ENCODE measurements at places on chromosomes 13 and 19.

- DNase-seq: no peak
Measured at GRCh38 chr13:109272595-109273325, 513.6 kb downstream of the IRS2 start.

DNA sequence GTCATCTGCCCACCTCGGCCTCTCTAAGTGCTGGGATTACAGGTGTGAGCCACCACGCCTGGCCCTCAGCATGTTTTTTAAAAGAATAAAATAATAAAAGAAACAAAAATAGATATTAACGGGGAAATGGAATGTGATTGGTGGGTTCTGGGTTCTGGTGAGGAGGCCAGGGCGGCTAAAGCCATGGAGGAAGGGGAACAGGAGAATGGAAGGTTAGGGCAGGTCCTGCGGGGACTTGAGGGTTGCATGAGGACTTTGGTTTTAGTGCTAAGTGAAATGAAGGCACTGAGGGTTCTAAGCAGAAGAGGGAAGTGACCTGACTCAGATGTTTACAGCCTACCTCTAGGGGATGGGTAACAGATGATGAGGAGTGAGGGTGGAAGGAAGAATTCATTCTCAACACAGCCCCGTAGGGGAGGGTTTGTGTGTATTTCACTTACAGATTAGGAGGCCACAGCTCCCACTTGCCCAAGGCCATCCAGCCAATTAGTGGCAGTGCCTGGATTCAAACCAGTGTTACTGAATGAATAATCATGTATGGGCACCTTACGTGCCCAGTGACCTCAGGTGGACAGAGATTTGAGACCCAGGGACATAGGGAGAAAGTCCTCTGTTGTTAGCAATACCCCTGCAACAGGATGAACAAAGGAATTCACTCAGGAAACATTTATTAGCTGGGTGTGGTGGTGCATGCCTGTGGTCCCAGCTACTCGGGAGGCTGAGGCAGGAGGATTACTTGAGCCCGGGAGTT is 6.7 kb upstream of the MRPL4 start:
- no peak for DNase-seq

DNA sequence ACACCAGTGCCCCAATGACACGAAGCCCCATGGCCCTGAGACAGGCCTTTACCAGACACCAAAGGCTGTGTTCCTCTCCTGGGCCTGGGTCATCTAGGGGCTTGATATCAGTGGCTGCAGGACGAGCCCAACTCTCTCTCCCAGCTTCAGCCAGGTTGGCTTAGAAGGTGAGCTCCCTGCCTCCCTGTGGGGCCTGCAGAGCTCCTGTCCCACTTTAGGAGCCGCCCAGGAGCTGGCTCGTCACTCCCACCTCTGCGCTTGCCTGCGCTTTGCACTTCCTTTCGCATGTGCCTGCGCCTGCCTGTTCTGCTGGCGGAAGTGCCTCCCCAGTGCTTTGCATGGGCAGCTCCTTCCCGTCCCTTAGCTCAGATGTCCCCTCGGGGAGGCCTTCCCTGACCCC is 4.9 kb downstream of the CALM3 start:
- DNase-seq: peak; percentile 52

- no peak for DNase-seq
Measured at GRCh38 chr13:41763782-41764181, 197.1 kb downstream of the VWA8 start.

DNA sequence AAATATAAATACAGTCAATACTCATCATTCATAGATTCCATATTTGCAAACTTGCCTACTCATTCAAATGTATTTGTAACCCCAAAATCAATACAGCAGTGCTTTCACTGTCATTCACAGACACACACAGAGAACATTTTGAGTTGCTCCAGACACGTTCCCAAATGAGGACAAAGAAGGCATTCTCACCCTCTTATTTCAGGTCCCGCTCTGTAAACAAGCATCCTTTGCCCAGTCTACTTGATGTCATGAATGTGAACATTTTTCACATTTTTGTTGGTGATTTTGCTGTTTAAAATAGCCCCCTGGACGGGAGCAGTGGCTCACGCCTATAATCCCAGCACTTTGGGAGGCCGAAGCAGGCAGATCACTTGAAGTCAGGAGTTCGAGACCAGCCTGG is 15.5 kb downstream of the C19orf47 start:
- no peak for DNase-seq

DNA sequence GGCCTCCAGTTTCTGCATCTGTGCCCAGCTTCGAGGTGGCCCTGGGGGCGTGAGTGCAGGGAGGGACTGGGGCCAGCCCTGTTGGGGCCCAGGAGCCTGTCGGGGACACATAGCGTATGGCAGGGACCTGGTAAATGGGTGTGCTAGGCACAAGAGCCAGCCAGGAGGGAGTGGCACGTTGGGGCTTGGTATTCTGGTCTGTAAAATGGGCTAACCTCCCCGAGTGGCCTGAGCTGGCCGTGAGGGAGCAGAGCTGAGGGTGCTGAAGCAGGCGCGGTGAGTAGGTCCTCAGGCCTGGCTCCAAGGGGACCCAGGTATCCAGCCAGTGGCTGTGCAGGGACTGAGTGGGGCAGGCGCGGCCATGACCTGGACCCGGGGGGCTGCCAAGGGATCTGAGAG is 4.3 kb downstream of the PTOV1 start:
- no peak for DNase-seq

DNA sequence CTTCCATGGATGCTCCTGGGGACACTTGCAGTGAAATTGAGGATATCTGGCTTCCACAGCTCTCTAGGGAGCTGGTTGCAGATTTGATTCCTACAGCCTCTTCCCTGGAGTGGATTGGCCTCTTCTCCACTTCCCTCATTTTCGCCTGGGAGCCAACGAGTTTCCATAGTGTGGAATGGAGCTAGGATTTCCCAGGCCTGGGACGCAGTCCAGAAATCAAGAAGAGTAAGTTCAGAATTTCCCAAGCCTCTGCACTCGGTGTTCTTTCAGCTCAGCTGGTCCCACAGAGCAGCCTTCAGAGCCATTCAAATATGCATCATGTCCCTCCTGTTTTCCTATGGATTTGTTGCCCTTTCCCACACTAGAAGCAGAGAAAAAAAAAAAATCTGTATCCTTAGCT is 68.2 kb downstream of the RAP2A start:
- DNase-seq: no peak

GRCh38 chr19:47447470-47448359 is 24.0 kb downstream of the SLC8A2 start:
- DNase-seq: peak; percentile 78

- DNase-seq: no peak
Measured at GRCh38 chr13:45518525-45519245, 53.9 kb downstream of the COG3 start.

- DNase-seq: no peak
Measured at GRCh38 chr13:77752512-77753069, 55.1 kb downstream of the SLAIN1 start.

DNA sequence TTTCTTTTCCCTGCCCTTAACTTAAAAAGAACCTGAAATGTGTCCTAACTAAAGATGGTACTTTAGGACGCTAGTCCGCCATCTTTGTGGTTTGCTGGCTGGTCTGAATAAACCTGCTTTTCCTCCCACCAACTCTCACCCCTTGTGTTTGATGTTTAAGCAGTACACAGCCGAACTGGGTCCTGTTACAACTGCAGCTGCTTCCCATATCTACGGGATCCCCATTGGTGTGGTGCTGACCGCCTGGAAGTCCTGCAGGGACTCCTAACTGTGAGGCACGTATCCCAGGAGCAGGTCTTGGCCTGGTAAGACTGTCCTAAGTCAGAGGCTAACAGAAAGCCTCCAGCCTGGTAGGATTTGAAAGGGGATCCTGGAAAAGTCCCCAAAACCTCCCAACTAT is 40.9 kb upstream of the VSTM2B start:
- no peak for DNase-seq

DNA sequence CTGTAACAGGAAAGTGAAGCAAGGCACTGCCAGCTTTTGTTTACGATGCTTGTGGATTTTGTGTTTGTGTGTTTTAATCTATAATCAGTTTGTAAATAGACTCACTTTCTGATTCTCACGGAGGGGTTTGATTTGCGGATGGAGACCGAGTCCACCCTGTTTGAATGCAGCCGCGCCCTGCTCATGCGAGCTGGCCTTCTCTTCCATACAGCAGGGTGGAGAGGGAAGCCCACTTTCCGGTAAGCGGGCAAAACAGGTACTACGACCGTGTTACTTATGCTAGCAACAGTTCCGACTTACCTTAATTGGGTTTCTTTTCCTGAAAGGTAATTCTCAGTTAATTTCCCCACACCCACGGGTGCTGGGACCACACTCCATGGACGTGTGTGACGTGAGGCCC is 33.1 kb downstream of the ADPRHL1 start:
- no peak for DNase-seq

DNA sequence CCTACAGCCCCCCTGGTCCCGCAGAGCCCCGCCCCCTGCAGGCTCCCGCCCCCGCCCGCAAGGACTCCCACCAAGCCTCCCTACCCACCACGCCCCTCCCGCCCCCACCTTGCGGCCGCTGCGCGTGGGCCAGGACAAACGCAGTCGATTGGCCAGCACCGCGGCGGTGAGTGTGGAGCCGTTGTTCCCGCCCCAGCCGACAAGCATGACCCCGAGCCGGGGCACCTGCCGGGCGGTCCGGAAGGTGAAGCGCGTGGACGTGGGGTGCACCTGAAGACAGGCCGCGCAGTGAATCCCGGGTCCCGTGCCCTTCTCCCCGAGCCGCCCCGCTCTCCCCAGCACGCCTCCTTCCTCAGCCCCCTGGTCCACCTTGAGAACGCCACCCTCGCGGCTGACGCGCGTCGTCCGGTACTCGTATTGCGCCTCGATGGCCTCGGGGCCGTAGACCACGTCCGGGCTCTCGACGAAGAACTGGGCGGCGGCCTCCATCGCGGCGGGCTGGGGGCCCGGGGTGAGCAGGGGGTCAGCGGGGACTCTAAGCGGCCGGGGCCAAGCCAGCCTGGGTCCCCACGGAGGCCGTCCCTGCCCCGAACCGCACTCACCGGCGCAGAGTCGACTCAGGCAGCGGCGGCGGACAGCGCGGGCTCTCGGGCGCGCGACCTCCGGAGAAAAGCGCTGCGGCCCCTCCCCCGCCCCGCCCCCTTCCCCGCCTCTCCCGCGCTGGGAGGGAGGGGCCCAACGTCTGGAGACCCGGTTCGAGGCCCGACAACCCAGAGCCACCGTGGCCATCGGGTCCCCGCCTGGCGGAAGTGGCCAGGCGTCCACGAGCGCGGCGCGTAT is at the start of gene ISYNA1:
Gene ISYNA1 (minus strand): TSS at position 643 of the 840 bp plus-strand sequence. CDS start 154 bp downstream, at position 489.
- peak; percentile 79 for DNase-seq

DNA sequence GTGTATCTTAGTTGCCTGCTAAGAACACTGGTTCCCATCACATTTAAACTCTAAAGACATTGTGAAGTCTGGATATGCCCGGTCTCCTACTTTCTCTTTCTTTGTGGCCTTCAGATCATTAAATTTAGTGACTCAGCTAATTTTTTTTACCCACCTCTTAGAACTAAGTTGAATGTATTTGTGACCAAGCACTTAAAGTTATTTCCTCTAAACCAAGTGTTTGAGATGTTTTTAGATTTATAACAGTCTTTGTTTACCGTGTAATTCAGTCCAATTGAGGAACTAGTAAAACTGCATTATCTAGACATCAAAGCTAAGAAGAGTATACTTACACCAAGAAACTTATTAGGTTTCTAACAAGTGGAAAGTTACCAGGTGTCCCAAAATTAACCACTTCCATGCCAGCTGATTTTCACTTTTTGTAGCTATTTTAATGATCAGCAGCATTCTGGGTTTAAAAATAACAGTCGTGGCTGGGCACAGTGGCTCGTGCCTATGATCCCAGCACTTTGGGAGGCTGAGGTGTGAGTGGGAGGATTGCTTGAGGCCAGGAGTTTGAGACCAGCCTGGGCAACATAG is 53.1 kb downstream of the ARHGAP35 start:
- DNase-seq: no peak

GRCh38 chr19:42052241-42052863 is 17.7 kb downstream of the GRIK5 start:
- no peak for DNase-seq

DNA sequence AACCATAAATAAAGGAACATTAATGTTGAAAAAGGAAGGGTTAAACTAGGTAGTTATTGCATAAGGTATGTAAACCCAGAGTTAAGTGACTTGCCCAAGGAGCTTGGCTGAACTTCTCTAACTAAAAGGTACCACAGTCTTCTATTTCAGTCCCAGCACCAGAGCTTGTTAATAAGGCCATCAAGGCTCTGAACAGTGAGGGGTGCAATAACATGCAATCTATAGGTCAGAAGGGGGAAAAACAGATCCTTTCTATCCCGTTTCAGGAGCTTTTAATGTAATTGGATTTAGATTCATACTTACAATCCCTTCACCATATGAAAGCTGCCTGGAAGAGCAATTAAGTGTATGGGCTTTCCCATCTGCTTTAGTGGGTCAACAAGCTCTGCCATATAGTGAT is 441.5 kb upstream of the SPRY2 start:
- DNase-seq: no peak

GRCh38 chr19:2553510-2553909 is 77.6 kb downstream of the GADD45B start:
- DNase-seq: no peak

GRCh38 chr19:45340899-45341453 is 426 bp downstream of the KLC3 start:
- DNase-seq: no peak

GRCh38 chr19:21127898-21128297 is 13.9 kb upstream of the ZNF431 start:
- DNase-seq: no peak

DNA sequence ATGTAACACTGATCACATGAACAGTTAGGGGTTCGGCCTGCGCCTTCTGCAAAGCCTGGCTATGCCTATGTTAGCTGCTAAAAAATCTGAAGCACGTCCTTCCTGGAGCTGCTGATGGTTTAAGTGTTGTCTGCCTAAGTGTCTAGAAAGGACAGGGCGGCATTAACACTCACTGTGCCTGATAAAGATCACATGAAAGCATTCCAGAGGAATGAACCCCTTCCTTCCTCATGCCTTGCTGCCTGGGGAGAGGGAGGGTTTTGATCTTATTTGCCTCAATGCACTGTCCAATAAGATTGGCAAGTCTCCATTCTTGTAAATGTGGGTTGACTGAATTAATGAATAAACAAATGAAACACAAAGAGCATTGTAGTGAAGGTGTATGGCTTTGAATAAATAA is 5.2 kb downstream of the DOCK9 start:
- DNase-seq: no peak

DNA sequence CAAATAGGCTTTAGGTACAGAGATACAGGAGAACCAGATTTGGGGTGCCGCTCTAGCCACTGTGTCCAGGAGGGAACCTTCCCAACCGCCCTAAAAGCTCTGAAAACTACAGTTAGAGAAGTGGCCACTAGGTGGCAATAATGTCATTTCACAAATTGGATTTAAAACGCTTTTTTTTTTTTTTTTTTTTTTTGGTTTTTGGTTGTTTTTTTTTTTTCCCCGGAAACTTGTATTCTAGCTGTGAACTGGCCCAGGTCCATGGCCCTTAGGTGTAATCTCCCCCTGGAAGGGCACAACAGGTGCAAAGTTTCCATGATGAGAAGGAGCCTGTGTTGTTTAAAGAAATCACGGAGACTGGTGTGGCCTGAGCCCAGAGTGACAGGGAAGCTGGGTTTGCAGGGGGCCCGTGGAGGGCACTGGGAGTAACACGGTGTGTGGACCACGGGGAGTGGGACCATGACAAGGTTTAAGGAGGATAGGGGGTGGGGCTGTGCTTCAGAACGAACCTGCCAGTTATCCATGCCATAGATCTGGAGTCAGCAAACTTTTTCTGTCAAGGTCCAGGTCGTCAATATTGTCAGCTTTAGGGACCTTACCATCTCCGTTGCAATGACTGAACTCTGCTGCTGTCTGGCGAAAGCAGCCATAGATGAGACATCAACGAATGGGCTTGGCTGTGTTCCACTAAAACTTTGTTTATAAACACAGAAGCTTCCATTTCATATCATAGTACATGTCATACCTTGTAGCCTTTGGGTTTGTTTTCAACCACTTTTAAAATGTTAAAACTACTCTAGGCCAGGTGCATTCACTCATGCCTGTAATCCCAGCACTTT is 10.1 kb downstream of the OR1I1 start:
- peak; percentile 68 for DNase-seq

GRCh38 chr13:83730674-83731073 is 151.6 kb downstream of the SLITRK1 start:
- DNase-seq: no peak
